Astrocyte of the cerebellum (primary cell): ENCODE measurements at places on chromosomes 7 and 10.

DNA sequence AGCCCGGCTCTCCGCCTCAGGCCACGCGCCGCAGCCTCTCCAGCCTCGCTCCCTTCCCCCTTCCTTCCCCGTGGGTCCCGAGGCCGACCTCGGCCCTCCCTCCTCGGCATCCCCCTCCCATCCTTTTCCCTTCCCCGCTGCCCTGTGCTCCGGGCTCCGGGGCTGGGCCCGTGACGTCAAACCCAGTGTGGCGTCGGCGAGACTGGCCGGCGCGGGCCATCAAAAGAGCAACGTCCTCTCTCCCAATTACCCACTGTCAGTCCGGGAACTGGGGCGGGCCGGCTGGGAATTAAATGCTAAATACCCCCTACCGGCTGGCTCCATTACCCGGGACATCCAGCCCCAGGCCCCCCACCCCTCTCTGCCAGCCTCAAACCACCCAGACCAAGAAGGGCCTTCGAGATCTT lies 2.6 kb upstream of the GATA3 start:
- DNase-seq, result no peak

- no peak for DNase-seq
These were observed 52.3 kb upstream of the KIAA1217 start for GRCh38 chr10:24156686-24157085.

DNA sequence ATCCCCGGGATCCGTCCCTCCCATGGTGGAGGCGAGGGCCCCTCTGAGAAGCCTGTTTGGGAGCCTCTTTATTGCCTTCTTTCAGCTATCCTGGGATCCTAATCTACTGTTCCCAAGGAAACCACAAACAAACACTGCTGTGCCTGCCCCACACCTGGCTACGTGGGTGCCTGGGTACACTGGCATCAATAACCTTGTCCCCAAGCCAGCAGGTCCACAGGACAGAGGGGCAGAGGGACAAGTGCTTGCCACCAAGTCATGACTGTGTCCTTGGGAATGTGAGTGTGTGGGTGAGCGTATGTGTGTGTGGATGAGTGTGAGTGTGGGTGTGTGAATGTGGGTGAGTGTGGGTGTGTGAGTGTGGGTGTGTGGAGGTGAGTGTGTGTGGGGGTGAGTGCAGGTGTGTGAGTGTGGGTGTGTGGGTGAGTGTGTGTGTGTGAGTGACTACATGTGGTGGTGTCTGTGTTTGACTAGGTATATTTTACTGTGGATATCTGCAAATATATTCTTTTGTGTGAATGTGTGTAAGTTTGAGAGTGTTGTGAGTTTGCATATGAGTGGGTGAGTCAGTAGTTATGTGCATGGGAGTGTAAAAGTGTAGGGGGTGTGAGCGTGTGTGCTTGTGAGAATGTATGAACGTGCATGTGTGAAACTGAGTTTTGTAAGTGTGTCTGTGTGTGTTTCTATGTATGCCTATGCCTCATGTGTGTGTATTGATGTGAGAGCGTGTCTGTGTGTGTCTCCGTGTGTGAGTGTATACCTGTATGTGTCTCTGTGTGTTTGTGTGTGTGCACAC lies 96.1 kb downstream of the TNS3 start:
- no peak for DNase-seq

GRCh38 chr7:98090116-98090515 lies 16.5 kb upstream of the LMTK2 start:
- DNase-seq, result no peak

GRCh38 chr7:51785171-51785570 lies 468.6 kb upstream of the COBL start:
- no peak for DNase-seq

DNA sequence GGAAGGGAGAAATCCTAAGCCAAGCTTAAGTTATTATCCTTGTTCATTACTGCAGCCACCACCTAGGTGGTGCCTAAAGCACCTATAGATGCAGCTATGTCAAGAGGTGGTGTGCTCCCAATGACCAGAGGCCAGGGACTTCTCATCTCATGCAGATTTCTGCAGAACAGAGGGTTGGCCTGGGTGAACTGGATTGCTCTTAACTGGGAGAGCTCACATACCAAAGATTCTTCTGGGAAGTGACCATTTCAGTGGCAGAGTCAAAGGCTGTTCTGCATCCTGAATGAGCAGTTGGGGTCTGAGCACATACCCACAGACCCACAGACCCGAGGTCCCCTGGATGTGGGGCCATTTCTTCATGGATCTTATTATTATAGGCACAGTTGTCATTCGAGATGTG lies 2.1 kb upstream of the CRHR2 start:
- DNase-seq, result no peak

DNA sequence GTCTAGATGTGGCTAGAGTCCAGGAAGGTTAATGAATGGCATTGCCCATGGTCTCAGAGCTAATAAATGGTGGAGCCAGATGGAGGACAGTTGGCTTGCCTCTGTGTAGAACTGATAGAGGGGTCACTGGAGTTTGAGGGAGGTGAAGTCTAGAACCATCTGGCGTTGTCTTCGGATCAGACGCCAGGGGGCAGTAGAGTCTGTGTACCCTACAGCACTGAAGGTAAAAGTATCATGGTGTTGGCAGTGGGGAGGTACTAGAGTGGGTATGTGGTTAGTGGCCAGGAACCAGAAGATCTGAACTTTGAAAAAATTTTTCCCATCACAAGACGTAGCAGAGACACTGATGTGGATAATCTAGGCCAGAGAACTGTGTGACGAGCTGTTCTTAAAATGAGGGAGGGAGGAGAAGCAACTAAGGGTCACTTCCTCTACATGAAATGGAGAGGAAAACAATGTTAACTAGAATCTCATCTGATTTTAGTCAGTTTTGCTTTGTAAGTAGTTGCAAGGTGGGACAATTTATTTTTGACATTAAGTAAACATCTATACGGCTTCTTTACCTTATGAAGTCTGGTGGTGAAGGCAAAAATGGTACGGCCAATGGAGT lies 227.9 kb upstream of the PRSS58 start:
- no peak for DNase-seq

DNA sequence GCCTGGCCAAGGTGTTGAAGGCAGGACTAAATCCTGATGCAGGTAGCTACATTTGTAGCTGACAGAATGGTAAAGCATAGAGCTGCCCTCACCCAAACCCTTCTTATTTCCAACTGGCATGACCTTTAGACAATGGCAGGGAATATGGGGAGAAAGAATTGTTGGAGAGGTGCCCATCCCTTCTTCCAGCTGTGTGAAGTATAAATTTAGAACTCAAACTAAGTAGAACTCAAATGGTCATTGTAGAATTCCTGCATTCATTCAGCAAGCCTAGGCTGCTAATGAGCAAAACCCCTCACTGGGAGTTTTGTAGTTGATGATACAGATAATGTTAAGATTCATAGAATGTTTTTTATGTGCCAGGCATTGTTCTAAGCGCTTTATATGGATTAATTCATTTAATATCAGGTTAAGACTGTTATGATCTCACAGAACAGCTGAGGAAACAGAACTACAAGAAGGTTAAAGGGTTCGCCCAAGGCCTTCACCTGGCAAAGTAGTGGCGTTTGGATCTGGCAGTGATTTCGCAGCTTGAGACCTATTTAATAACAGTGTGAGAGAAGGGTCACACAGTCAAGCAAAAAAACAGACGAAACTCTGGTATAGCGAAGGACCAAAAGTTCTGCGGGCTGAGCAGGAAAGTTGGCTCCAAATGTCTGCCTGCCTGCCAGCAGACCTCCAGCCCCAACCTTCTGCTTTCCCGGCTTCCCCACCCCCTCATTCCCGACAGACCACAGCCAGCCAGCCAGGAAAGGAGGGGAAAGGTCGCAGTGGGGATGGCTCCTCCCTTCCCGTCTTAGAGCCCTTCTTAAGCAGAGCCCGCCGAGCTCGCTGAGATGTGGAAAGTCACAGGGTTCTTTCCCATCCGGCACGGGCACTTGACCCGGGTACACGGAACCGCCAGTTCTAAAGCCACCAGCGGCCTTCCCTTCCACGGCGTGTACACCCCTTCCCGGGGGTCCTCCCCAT lies 1.6 kb upstream of the HILPDA start:
- DNase-seq, result peak; percentile 91

- DNase-seq, result no peak
These were observed 164.3 kb upstream of the AKR1E2 start for GRCh38 chr10:4661511-4662255.

- DNase-seq, result no peak
These were observed 6.0 kb downstream of the IL15RA start for GRCh38 chr10:5971315-5971832.

GRCh38 chr7:24245362-24245761 lies 38.6 kb upstream of the NPY start:
- DNase-seq, result no peak

- DNase-seq, result no peak
These were observed 6.4 kb downstream of the TAS2R41 start for GRCh38 chr7:143484119-143484518.
